ENCODE measurements at places on chromosomes 6 and 20.

GRCh38 chr6:144353871-144354314 lies 68.8 kb downstream of the UTRN start:
- DNase-seq: no peak

- no peak for DNase-seq
Measured at GRCh38 chr6:16690608-16691142, 70.6 kb downstream of the ATXN1 start.

DNA sequence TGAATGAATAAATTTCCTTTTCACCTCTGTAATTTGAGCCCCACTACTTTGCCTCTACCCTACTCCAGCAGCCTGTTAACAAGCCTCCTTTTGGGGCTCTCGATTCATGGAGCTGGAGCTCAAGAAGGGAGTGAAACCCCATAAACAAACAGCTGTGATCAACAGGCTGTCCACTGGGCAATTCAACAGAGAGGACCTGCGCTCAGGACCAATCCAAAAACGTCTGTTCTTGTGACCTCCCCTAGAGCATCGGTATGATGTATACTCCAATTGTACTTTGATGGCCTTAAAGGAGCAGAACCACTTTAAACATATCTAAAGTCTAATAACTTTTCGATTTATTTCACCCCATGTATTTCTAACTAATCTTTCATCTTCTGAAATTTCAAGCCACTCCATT lies 37.4 kb downstream of the HIVEP2 start:
- no peak for DNase-seq

DNA sequence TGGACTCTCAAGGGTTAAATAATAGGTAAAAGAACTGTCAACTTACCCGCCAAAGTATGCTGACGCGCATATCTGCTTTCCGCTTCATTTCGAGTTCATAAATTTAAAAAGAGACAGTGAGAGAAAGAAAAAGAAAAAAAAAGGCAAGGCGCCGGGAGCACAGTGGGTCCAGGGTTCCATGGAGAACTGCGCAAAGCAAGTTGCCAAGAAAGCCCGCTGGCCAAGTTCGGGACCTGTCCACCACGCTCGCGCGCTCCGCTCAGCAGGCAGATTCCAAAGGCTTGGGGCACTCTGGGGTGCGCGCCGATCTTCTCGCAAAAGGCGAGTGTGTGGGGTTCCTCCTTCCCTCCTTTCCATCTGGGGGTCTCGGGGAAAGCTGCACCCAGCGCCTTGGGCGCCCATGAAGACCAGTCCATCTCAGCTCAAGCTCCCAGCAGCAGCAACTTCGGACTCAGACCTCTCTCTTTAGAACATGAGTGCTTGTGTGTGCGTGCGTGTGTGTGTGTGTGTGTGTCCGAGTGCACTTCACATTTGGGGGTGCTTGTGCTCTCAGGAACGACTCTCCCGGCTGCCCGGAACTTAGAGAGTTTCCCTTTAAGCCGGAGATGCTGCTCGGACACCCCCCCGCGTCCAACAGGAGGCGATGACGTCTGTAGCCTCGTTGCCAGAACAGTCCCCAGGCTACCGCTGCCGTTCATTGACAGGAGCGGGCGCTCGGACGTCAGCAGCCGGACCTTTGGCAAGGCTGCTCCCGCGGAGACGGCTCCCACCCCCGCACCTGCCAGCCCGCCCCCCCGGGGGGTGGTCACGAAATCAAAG lies 180.0 kb downstream of the TBXT start:
- no peak for DNase-seq

DNA sequence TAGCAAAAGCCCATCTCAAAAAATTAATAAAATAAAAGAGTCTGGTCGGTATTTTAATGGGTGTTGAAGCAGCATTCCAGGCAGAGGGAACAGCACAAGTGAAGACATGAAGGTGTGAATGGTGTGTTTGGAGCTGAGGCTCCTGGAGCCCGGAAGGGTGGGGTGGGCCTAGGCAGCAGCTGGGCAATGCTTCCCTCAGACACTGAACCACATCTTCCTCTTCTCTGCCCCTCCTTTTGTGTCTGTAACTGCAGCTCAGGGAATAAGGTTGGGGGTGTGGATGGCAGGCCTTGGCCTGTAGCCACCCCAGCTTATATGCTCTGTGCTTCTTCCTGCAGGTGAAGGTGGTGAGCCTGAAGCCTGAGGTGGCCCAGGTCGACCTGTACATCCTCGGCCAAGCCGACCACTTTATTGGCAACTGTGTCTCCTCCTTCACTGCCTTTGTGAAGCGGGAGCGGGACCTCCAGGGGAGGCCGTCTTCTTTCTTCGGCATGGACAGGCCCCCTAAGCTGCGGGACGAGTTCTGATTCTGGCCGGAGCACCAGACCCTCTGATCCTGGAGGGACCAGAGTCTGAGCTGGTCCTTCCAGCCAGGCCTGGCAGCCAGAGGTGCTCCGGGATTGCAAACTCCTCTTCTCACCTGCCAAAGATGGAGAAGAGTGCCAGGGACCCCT lies 26.6 kb downstream of the POFUT1 start:
- DNase-seq: no peak

DNA sequence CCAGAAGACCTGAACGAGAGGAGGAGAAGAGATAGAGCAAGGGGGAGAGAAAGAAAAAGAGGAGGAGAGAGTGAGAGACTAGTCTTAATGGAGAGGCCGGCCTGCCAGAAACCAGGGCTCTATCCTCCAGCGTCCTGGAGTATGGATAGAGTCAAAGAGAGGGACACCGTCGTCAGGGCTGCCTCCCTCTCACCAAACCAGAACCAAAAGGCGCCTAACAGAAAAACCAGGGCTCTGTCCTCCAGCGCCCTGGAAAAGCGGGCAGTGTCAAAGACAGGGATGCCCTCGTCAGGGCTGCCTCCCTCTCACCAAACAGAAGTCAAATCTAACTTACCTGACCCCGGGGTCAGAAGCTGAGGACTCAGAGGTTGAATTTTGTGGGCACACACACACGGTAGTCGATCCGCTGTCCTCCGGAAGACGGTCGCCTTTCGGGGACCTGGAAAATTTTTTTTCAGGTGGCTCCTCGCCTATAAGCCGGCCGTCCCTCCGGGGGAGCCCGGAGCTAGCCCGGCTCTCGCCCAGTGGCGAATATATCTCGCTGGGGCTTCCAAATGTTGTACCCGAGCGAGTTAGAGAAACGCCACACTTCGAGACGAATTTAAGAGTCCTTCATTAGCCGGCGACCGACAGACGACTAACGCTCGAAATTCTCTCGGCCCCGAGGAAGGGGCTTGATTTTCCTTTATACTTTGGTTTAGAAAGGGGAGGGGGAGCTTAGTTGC lies 148.2 kb downstream of the TRIM27 start:
- no peak for DNase-seq

GRCh38 chr6:90508753-90509152 lies 78.1 kb downstream of the MAP3K7 start:
- no peak for DNase-seq

Data from hematopoietic multipotent progenitor cell treated with erythropoietin and hydrocortisone succinate and interleukin-3 and kit ligand, for 8 days (in vitro differentiated cells).